ENCODE measurements at places on chromosomes 1 and 21.
A peak's percentile ranks its signal among the peaks of the same experiment; 100 is the strongest.

- no peak for DNase-seq
These were observed 676.6 kb downstream of the MATN1 start for GRCh38 chr1:30046751-30047150.

- DNase-seq: peak; percentile 53
These were observed 507 bp downstream of the AK5 start for GRCh38 chr1:77282187-77282865.

- no peak for DNase-seq
These were observed 22.4 kb downstream of the VPS45 start for GRCh38 chr1:150089846-150090520.

DNA sequence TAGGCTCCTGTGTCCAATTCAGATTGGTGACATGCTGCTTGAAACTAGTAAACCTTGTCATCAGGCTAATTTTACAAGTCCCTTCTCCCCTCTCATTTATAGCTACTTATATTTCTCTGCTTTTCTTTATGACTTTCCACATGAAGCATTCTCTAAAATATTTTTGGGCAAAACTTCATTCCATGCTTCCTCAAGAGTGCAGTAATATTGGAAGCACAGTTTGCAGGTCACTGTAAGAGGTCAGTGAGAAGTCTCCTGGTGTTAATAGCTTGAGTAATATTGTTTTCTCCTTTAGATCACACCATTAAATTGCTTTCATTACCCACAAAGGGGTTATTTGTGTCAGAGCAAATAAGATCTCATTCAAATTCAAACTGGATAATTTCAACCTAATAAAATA is 46.6 kb downstream of the LPAR3 start:
- DNase-seq: no peak

GRCh38 chr1:184041731-184042130 is 4.2 kb upstream of the COLGALT2 start:
- no peak for DNase-seq

GRCh38 chr1:210373878-210374599 is 45.3 kb downstream of the HHAT start:
- peak; percentile 66 for DNase-seq

- no peak for DNase-seq
These were observed 10.5 kb downstream of the UCK2 start for GRCh38 chr1:165837838-165838364.

DNA sequence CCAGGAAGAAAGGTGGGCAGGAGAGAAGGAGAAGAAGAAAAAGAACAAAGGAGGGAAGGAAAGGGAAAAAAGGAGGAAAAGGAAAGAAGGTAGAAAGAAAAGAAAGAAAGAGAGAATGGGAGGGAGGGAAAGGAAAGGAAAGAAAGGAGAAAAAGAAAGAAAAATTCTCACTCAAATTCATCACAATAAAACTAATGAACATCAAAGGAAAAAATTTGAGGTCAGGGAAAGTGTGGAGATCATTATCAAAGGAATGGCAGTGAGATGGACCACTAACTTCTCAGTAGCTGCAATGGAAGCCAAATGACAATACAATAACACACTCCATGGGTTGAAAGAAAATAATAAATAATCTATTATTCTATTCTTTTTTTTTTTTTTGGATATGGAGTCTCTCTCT is 48.0 kb upstream of the JAK1 start:
- DNase-seq: no peak

- no peak for DNase-seq
These were observed 39.3 kb downstream of the TP73 start for GRCh38 chr1:3691421-3692204.

- peak; percentile 82 for DNase-seq
These were observed 19.7 kb downstream of the RCC2 start for GRCh38 chr1:17419626-17420328.

DNA sequence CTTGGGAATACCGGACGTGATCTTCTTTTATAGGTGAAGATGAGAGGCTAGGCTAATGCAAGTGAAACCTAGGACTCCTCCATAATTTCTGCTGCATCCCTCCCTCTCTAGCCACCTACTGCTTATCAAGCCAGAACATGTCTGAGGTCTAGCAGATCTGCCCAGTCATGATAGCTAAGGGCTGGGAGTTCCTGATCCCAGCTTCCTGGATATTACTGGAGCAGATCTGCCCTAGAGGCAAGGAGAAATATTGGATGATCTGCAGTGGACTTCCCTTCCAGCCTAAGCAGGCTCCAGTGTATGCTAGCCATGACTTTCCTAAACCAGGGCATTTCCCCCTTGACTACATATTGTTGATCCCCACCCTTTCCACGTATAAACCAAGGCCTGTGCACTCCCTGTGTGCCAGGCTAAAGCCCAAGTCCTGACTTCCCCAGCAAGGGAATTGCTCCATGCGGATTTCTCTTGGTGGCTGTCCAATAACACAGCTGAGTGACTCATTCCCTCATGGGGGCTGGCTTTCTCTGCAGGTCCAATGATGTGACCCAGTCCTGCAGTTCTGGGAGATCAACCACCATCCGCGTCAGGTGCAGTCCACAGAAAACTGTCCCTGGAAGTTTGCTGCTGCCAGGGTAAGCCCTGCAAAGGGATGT is 15.5 kb upstream of the SARS1 start:
- DNase-seq: no peak

- DNase-seq: no peak
These were observed 272.3 kb downstream of the PTPRU start for GRCh38 chr1:29508458-29509107.

GRCh38 chr1:9473032-9473807 is 66.0 kb upstream of the SLC25A33 start:
- no peak for DNase-seq

GRCh38 chr1:164310166-164310565 is 248.8 kb upstream of the PBX1 start:
- no peak for DNase-seq

GRCh38 chr1:8661185-8662110 is 156.0 kb downstream of the RERE start:
- DNase-seq: peak; percentile 29

DNA sequence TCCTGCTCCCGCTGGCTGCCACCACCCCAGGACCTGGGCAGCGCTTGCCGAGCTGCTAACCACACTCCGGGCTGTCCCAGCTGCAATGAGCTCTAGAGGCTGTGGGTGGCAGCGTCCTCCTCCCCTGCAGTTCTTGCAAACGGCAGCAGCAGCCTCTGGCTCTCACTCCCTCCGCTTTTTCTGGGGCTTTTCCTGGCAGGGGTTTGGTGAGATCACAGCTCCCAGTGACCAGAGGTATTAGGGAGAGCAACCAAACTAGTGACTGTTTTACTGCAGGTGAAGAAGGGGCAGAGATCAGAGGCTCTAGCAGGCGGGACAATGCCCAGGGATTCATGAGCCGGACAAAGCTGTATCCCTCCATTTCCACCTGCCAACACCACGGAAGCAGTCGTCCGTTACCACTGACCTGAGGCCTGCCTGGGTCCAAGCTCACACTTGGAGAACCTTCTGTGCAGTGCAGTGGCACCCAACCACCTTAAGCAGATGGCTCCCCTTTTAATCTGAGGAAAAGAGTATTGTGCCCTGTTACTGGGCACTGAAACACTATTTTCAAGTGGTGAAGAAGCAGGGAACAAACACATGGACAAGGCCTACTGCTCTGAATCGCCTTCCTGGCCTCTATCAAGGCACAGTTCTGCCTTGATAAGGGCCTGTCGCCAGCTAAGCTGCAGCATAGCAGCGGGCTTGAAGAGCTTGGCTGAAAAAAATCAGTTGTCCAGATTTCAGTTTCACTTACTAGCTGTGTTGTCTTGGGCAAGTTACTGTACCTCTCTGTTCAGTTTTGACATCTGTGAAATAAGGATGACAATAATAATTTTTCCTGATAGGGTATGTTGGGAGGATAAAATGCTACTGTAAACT is at the start of gene F5:
TSS of gene F5 (minus strand) at position 87 of the 861 bp plus-strand sequence. CDS start 95 bp downstream, outside the sequence.
- DNase-seq: peak; percentile 47

DNA sequence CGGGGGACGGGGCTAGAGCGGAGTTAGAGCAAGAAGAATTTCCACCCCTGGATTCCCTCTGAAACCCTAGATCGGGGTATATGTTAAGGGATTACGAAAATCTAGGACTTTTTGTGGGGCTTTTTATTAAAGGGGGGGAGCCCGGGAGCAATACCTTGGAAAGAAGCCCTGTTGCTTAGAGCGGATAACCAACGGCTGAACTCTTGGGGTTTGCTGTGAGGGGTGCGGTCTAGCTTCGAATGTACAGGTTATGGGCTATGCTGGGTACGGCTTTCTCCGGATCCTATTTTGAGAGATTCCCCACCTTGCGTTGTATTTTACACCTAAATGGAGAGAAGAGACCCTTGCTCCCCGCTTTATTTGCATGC is 626 bp downstream of the DYRK3 start:
- no peak for DNase-seq

- peak; percentile 85 for DNase-seq
These were observed 14.6 kb upstream of the MEX3A start for GRCh38 chr1:156096640-156097391.

GRCh38 chr1:179080866-179081686 is 794 bp upstream of the TOR3A start:
- no peak for DNase-seq

- peak; percentile 58 for DNase-seq
These were observed 4.5 kb upstream of the ANKRD13C start for GRCh38 chr1:70358921-70359564.

DNA sequence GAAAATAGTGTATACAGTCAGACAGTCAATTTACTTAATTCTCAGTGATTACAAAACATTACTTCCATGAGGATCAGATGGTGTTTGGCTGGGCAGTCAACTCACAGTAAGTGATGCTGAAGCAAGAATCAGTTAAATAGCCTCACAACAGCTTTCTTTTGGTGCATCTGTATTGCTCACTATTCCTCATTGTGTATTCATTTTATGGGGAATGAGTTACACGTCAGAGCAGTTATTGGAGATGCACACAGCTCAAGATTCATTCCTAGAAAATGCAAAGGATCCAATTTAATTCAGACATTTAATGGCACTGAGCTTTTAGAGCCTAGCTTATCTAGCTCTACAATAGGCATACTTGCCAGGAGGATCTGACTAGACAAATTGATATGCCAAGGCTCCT is 150.6 kb downstream of the HS2ST1 start:
- no peak for DNase-seq

DNA sequence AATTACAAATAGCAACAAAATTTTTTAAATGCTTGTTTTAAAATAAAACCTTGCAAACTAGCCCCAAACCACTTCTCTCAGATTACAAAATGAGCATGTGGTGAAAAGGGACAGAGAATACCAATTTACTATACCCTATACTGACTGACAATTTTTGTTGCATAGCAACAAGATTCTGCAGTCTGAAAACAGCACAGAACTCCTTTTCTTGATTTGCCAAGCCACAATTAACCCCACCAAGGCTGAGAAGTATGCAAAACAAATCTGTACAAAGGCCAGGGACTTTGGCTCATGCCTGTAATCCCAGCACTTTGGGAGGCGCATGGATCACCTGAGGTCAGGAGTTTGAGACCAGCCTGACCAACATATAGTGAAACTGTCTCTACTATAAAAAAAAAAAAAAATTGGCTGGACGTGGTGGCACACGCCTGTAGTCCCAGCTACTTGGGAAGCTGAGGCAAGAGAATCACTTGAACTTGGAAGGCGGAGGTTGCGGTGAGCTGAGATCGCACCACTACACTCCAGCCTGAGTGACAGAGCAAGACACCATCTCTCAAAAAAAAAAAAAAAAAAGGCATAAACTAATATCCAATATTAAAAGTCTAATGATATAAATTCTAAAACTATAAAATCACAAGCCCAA is 21.8 kb downstream of the ENAH start:
- no peak for DNase-seq

DNA sequence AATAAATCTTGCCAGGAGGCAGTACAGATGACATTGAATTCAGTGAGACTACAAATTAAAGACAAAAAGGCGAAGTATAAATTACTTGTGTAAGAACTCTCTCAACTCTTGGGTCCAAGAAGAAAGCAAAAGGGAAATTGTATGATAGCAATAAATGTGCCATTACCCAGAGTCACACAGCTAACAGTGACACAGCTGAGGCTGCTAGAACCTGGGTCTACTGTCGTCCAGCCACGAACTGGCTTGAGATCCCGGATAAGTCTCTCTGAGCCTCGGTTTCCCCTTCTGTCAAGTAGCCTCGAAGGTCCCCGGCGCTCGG is 362 bp upstream of the ROR1 start:
- no peak for DNase-seq

Measured in GM13977 (cell line).